ENCODE measurements at places on chromosomes 3 and 15.

DNA sequence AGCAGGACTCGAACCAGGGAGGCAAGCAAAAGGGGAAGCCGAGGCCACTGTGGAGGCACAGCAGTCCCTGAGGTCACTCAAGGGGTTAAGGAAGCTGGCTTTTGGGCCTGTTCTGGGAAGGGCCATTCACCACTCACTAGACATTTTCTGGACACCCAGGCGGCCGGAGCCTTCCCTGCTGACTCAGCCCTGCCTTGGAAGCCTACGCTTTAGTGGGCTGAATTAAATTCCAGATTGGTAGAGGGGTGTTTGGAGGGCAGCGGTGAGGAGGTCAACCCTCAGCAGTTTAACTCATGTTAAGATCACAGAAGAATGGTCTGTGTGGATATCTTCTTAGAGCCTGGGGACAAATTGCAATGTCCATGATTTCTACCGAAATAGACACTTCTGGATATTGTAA, 152.8 kb downstream of the GABRG3 start:
- DNase-seq = no peak

- DNase-seq = no peak
These were observed 166.4 kb upstream of the TLE3 start for GRCh38 chr15:70264014-70264582.

DNA sequence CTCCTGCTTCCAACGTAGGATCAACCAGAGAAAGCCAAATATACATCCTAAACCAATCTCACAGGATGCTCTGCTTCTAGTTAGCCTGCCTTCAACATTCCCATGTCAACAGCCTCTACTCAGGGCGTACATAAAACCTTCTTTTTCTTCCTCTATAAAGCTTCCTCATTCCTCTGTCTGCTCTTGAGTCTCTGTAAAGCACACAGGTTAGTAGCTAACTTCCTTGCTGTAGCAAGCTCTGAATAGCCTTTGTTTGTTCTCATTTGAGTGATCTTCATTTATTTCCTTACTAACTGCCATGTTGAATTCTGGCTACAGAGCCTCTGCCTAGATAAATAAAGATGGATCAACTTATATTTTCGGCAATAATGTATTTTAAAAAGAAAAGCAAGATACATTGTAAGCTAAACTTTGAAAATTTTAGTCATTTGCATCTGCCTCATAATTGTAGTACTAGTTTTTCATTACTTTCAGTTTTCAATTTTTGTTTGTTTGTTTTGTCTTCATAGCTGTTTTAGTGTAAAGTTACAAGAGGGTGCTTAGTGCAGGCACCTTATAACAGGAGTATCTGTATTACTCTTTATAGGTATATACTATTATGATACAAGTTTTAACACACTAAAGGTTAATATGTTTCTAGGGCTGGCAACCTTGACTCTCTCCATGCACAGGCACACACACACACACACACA, 498.2 kb downstream of the PYDC2 start:
- no peak for DNase-seq

- DNase-seq = peak; percentile 20
These were observed 519 bp downstream of the ABHD6 start for GRCh38 chr3:58237941-58238681.

GRCh38 chr15:100018191-100018590, 285.0 kb upstream of the LYSMD4 start:
- no peak for DNase-seq

DNA sequence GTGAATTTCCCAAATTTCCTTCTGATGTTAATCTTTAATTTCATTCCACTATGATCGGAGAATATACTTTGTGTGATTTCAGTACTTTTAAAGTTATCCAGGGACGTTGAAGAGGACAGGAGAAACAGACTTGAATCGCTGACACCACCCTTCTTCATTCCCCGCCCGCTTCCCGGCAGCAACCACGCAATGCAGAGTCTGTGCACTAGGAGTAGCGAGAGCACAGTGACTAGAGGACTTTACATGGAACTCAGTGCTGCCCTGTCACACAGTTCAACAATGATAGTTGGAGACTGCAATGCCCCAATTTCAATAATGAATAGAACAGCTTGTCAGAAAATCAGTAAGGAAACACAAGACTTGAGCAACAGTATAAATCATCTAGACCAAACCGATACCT, 73.9 kb downstream of the RNF13 start:
- no peak for DNase-seq

DNA sequence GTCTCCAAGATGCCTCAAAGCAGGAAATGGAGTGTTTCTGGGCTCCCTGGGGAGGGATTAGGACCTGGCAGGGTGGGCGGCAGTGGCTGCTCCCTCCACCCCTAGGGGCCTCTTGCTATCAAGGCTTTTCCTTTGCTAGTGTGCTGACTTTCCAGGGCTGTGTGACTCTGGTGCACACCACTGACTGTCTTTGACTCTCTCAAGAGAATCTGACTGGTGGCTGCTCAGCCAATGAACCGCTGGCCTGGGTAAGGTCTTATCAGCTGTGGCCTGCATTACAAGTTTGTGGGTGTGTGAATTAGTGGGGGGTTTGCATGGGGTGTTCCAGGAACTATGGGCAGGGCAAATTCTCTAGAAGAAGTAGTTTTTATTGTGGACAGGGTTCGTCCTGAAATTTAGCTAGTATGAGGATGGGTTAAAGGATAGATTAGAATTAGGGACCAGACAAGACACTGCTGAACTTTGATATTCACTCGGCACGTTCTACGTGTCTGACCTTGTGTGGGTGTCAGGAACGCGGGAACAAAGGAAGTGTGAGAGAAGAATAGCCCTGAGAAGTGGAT, 29.5 kb downstream of the SIAH2 start:
- DNase-seq = no peak

- no peak for DNase-seq
These were observed 3.9 kb downstream of the CPOX start for GRCh38 chr3:98589331-98590036.

DNA sequence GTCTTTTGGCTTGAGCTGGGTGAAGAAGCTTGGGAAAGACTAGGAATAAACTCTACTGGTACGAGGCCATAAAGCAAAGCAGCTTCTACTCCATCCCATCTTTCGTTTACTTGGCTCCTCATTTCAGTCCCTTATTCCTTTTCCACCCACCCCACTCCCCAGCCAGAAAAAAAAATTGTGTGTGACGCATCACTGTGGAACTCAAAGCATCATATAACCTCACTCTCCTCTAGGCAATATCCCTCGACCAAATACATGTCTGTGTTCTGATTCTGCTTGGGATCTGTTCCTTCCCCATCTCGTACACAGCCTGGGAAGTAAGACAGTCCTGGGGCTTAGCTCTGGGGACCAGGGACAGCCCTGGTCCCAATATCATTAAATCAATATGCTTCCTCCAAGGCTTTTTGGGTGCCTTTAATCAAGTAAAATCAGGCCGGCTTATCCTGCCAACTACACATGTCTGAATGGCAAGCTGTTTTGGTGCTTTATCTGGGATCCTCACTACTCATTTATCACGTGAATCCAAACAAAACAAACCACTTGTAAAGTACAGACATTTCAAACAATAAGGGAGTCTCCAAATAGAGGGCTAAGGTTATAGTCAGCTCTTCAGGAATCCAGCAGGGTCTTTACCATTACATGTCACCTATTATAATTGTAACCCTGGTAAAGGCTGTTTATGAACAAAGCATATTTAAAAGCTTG, 74.9 kb upstream of the ZBED2 start:
- DNase-seq = no peak

DNA sequence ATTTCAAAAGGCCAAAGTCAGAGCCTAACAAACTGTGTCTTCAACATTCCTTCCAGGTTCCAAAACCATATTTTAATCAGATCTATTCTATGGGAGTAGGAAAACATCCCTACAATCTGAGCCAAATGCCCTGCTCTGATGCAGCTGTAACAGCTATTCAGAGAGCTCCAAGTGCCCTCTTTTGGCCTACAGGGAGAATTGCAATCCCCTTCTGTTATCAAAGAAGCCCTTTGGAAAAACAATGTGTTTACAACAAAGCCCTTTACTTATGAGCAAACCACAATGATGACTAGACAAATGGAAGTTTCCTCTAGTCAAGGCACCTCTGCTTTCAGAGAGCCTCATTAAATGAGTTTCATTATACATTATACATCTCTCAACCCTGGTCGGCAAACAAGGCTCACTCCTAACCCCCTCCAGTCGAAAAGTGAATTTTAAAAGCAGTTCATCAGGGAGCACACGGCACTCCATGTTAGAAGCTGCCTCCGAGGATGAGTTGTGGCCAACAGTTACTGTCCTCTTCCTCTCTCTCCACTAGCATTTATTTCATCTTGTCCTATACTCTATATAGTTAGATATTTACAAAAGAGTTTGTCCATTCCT, 42.6 kb upstream of the TMCO5A start:
- DNase-seq = no peak

DNA sequence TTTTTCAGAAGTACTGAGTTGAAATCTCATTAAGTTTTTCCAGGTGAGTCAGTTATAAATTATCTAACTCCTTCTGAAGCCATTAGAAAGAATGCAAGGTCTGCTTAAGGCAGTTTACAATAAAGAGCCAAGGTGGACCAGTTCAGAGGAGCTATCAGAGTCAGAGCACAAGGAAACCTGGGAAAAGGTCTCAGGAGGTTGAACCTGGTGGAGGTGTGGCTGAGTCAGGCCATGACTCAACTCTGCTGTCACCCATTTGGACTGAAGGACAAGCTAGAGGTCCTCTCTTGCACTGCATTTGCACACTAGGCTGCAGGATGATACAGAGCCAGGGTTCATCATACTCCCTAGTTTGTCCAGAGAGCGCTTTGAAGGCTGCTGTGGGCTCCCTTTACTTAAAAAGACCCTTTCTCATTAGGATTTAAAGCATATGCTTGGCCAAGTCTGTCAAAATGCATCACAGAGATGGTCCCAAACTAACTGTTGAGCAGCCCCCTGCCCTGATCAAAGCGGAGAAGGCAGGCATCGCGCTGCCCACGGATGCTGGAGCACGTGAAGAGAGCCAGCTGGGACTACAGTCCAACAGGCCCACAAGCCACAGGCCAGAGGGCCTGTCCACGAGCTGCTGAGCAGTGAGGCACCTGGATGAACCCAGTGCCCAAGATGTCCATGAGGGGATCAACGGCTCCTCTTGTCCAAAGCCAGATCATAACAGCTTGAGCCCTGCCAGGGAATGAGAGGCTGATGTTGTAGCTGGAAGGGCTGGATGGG, 26.0 kb upstream of the MRPS22 start:
- DNase-seq = no peak

DNA sequence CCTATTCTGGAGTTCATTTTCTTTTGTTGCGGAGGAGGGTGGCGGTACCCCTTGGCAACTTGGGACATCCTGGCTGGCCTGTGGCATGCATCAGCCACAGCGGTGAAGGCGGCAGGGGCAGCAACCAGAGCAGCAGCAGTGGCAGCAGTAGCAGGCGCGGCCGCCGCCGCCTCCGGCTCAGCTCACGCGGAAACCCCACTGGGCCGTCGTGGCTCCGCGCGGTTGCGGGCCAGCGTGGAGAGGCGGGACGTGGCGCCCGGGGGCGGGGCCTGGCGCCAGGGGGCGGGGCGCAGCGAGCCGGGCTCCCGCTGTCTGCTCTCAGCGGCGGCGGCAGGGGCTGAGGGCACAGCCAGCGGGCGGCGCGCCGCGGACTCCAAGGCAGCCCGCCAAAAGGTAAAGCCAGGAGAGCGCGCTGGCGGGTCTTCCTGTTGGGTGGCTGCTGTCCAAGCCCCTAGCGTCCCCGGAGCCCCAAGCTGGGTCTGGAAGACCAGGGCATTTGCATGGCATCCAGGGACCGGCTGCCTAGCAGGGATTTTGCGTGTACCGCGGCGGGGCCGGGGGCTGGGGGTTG, 334.4 kb upstream of the THRB start:
- no peak for DNase-seq

GRCh38 chr15:96947296-96948229, 617.1 kb downstream of the NR2F2 start:
- no peak for DNase-seq

GRCh38 chr15:58521293-58521991, 89.7 kb downstream of the LIPC start:
- no peak for DNase-seq
